Activated T-helper 1 cell treated with anti-CD3 and anti-CD28 coated beads, Interleukin-2, amount 50 U/mL, for 16 hours (primary cell): ENCODE measurements at places on chromosomes 12 and 14.

DNA sequence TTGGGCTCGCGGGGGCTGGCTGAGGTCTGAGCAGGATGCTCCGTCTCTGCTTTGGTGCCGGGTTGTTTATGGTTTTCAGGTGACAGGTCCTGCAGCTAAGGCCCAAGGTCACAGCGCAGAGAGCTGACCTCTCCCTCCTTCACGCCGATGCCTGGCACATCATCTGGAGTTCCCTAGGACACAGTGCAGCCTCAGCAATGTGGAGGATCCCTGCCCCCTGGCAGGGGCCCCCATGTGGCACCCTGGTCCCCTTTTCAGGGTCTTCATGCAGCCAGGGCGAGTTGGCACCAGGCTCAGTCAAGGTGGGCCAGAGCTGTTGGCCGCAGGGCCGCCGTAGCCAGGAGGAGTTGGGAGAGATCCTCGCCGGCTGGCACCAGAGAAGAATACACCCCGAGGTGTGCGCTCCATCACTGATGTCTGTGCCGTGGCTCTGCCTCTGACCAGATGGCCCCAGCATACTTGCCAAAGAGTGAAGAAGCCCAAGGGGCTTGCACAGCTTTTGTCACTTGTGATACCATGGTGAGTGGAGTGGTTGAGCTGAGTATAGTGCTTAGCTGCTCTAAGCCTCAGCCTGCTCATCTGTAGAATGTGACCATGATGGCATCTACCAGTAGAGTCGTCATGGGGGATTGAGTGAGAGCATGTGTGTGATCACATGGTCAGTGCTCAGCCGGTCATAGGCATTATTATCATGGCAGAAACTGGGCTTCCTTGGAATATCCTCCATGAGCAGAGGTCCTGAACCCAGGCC is 11.0 kb downstream of the TPCN1 start:
- no peak for DNase-seq

DNA sequence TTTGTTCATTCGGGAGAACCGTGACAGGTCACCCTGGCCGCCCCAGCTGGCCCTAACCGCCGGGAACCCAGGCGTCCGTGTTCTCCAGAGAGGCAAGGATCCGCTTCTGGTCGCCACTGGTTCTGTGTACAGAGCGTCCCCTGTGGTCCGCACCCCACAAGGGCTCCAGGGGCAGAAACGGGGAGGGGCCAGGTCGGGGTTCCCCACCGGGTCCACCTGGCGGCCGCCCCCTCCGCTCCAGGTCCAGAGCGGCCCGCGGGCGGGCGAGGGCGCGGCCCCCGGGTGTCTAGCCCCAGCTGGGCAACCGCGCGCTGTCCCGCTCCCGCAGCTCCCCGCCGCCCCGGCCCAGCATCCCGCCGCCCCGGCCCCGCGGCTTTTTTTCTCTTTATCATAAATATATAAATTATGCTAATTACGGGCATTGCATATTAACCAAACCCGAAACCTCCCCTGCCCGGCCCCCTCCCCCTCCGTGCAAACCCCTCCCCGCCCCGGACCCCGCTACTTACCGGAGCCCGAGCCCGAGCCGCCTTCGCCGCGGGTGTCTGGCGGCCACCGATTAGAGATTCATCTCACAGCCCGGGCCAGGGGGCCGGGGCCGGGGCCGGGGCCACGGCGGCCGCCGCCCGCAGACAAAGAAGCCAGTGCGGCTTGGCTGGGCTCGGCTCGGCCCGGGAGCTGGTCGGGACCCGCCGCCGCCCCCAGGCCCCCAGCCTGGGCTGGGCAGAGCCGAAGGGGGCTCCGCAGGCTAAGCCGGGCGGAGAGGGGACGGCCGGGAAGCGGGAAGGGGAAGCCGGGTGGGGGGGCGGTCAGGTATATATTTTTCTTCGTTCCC is 512 bp downstream of the POU6F1 start:
- peak; percentile 37 for DNase-seq

- DNase-seq = no peak
These were observed 39.9 kb downstream of the DNAI7 start for GRCh38 chr12:25155022-25155576.

DNA sequence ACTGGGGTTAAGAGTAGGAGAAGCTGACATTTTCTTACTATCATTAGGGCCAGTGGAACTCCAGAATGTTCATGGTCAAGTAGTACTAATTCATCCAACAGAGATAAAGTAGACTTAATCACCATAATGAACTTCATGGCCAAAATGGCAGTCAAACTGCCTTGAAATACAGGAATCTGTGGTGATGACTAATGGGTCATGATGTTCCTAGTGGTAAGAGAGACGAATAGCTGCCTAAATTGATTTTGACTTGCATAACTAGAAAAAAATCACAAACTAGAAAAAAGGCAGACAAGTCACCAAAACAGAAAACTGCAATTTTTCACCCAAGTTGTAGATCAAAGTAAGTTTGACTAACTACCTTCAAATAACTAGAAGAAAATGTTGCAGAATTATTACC is 138.5 kb downstream of the MGAT4C start:
- no peak for DNase-seq

GRCh38 chr14:46582826-46583225 is 68.8 kb downstream of the RPL10L start:
- no peak for DNase-seq

DNA sequence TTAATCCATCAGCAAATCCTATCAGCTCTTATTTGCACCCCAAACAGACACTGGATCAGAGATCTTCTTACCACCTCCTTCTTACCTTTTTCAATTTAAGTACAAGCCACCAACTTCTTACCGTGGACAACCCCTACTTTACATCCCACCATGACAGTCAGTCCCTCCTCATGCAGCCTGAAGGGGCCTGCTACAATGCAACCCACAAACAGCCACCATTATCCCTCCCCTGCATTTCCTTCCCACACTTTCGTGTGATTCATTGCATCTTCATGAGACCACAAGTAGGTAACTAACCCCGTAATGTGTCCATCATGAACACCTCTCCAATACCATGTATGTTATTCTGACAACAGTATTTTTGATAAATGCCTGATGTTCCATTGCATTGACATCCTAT is 108.6 kb downstream of the BCL11B start:
- no peak for DNase-seq

DNA sequence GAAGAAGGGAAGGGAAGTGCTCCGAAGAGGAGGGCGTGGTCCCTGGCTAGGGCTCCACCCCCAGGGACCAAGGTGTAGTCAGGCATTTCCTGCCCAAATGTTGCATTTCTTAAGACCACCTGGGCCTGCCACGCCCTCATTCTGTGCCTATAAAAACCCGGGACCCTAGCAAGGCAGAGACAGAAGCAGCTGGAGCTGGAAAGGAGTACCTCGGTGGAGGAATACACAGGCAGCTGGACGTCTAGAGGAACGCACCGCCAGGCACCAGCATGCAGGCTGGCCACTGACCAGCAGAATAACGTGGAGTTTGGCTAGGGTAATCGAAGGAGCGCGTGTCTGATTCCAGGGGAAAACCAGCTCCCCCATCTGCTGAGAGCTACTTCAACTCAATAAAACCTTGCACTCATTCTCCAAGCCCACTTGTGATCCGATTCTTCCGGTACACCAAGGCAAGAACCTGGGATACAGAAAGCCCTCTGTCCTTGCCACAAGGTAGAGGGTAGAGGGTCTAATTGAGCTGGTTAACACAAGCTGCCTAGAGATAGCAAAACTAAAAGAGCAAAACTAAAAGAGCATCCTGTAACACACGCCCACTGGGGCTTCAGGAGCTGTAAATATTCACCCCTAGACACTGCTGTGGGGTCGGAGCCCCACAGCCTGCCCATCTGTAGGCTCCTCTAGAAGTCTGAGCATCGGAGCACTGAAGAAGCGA is 21.0 kb downstream of the CFL2 start:
- no peak for DNase-seq

- DNase-seq = no peak
These were observed 16.7 kb downstream of the GPHB5 start for GRCh38 chr14:63301891-63302534.

- DNase-seq = no peak
These were observed 1.3 kb upstream of the MDM2 start for GRCh38 chr12:68806488-68807237.

DNA sequence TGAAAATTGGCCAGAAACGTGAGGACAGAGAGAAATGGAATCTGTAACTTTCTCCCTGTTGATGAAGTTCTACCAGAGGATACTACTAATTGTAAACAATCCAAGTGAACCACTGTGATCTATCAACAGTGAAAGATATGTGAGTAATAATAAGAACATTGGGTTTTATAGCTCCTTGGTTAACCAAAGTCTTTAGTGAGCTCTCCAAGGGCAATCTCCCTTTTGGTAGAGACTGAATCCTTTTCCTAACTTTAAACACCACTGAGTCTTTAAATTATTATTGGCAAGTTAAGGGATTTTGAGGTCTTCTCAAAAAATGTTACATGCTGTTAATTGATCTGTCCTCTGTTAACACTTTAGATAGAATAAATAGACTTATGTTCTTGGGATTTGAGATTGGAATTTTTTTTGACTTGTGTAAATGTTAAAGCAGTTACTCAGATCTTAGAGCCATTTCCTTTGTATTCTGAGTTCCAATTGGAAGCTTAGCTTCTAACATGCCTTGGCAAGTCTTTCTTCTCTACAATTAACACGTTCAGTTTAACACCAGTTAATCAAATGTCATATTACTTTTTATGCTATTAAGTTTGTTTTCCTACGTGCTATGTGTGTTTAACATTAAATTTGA is 338.2 kb upstream of the DDHD1 start:
- no peak for DNase-seq

DNA sequence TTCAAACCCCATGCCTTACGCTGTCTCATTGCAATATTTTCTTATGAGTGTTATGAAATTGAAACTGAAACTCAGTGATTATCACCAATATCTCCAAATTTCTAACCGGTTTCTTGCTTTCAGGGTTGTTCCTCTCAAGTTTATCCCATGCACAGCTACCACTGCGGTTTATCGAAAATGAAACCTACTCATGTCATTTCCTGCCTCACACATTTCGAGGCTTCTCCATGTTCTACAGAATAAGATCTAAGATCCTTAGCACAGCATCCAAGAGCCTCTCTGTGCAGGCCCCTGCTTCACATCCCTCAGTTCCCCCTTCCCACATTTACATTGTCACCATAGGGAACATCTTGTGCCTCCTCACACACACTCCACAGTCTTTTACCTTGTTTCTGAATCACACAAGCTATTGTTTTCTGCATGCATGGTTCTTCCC is 45.5 kb upstream of the FAR2 start:
- no peak for DNase-seq

- DNase-seq = no peak
These were observed 283.4 kb upstream of the ATP2B1 start for GRCh38 chr12:89991807-89992590.

- DNase-seq = no peak
These were observed 1.7 kb upstream of the SMOC1 start for GRCh38 chr14:69877492-69877891.

GRCh38 chr12:46126050-46126727 is 135.8 kb upstream of the SCAF11 start:
- DNase-seq = no peak

DNA sequence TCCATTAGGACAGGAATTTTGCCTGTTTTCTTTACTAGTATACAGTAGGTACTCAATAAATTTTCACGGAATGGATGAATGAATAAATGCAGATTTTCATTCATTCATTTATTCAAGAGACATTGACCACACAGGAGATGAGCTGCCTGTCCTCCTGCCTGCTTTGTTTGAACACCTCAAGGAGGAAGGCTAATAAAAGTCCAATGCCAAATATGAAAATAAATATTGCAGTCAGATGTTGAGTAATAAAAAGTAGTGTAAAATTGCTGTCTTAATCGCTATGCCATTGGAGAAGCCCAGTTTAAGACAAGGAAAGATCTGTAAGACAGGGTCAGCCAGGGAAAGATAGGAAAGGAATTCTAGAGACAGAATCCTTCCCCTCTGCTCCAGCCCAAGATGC is 47.4 kb downstream of the DYRK2 start:
- DNase-seq = no peak

DNA sequence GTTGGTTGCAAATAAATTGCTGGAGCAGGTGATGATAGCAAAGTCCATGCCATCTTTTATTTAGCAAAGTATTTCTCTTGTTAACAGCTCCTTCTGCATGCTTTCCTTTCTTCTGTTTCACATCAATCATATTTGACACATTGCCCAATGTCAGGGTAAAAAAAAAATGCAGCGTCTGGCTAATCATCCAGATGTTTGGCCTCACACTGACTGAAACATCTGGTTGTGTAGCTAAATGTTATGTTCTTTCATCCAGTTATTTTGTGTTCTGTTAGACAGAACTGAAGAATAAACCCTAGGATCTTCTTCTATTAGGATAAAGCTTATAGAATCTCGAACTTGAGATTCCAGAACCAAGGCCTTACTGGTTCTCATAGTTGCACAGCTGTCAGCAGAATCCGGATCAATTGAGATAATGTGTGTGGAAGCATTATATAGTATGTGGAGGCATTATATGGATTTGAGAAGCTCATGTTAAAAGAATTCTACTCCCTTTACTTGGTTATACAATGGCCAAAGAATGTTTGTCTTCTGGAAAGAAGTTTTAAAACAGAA is 859.2 kb downstream of the DIO2 start:
- no peak for DNase-seq

DNA sequence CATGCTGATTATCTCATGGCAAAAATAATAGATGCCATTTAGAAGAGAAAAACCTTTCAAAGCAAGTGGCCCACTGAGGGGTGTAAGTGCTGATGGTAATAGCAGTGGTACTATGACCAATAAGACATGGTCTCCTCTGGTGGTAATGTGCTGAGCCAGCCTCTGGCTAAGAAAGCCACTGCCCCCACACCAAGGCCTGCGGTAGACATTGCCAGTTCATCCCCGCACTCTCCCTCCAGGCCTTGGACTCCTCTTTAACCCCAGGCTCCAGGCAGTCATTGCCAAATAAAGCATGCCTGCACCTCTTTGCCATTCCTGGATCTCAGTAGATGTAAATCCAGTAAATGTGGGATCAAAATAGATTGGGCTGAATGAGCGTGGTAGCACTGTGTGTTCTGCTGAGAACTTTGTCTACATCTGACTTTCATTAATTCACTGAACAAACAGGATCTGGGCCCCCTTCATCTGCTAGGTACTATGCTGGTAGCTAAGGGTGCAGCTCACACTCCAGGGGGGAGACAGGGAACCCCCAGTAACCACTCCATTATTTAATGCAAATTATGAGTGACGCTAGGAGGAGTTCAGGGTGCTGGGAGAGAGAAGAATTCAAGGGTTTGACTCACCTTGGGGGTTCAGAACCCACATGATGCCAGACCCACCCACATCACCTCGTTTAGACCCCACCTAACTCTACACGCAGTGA is 89.3 kb downstream of the BCL11B start:
- no peak for DNase-seq

DNA sequence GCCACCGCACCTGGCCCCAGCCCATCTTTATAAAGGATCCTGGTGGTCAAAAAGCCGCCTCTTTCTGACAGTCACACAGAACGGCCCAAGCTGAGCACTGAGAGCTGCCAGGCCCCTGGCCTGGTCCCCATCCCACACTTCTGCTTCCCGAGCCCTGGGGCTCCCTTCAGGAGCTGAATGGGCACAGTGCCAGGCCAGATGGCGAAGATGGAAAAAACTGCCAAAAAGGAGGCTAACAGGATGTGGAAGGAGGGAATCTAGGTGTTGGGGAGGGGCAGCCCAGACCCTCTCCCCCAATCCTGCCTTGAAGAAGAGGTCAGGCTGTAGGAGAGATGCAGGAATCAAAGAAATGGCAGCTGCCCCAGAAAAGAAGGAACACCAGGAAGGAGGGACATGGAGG is 5.0 kb downstream of the LPAR5 start:
- DNase-seq = no peak

GRCh38 chr14:92447416-92448197 is 66.0 kb upstream of the RIN3 start:
- DNase-seq = no peak

- DNase-seq = no peak
These were observed 276.8 kb upstream of the TMPO start for GRCh38 chr12:98238515-98239130.

- no peak for DNase-seq
These were observed 6.0 kb upstream of the PRKAG1 start for GRCh38 chr12:49024543-49024942.
